ENCODE measurements at places on chromosomes 12 and 14.

- no peak for DNase-seq
These were observed 29.1 kb downstream of the MOK start for GRCh38 chr14:102275866-102276265.

DNA sequence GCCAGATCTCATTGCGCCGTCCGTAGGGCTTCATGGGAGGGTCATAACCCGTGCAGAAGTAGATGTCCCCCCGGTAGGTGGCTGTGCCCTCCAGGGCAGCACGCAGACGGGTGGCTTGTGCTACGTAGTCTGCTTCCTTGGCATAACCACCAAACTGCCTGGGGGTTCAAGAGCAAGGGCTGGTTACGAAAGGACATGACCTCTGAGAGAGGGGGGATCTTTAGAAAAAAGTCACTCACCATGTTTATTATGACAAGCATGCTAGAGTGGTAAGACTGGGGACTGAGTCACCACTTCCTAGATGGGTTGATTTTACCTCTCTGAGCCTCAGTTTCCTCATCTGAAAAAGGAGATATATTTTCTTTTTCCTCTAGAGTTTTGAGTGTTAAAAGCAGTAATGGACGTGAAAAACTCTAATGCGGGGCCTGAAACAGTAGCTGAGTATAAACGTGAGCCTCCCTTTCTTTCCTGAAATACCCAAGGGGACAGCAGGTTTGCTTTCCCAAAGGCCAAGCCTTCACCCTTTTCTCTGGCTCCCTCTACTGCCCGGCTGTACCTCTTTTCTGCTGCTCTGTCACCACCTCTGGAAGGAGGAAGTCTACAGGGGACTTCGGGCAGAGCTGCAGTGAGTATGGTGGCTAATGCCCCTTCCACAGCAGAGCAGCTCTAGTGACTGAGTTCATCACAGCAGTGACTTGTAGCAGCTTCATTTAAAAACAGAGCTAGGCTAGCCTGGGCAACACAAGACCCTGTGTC, 23.5 kb upstream of the GPRC5D start:
- no peak for DNase-seq

GRCh38 chr12:11765421-11765816, 115.9 kb downstream of the ETV6 start:
- DNase-seq = no peak

DNA sequence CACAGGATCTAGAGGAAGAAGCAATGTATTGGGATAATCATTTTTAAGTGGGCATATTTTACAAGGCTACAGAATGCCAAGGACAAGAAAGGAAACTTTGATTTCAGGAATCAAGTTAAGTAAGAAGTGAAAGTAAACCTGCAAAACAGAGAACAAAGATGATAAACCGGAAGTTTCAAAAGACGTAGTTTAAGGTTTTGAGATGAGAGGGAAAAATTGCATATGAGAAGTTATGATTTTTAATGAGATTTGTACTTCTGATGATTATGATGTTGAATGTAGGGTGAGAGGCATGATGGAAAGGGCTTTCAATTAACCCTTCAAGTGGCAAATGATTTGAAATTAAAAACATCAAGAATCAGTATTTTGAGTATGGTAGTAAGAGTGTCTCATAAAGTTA, 134.9 kb downstream of the CAPZA3 start:
- no peak for DNase-seq

- DNase-seq = no peak
These were observed 138.7 kb downstream of the PDE3A start for GRCh38 chr12:20507056-20507455.

GRCh38 chr12:77915071-77915600, 84.4 kb downstream of the NAV3 start:
- no peak for DNase-seq

- DNase-seq = peak; percentile 84
These were observed at the start of gene ZCCHC8 for GRCh38 chr12:122500685-122501488. Gene ZCCHC8, minus strand, starts transcription at chr12:122500932. Its CDS starts 92 bp downstream, at chr12:122500840.

DNA sequence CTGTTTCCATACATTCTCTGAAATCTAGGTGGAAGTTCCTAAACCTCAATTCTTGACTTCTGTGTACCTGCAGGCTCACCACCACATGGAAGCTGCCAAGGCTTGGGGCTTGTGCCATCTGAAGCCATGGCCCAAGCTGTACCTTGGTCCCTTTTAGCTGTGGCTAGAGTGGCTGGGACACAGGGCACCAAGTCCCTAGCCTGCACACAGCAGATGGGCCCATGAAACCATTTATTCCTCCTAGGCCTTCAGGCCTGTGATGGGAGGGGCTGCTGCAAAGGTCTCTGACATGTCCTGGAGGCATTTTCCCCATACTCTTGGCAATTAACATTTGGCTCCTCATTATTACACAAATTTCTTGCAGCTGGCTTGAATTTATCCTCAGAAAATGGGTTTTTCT, 40.0 kb upstream of the COCH start:
- DNase-seq = no peak

GRCh38 chr12:95949477-95950206, 6.5 kb downstream of the AMDHD1 start:
- DNase-seq = no peak

DNA sequence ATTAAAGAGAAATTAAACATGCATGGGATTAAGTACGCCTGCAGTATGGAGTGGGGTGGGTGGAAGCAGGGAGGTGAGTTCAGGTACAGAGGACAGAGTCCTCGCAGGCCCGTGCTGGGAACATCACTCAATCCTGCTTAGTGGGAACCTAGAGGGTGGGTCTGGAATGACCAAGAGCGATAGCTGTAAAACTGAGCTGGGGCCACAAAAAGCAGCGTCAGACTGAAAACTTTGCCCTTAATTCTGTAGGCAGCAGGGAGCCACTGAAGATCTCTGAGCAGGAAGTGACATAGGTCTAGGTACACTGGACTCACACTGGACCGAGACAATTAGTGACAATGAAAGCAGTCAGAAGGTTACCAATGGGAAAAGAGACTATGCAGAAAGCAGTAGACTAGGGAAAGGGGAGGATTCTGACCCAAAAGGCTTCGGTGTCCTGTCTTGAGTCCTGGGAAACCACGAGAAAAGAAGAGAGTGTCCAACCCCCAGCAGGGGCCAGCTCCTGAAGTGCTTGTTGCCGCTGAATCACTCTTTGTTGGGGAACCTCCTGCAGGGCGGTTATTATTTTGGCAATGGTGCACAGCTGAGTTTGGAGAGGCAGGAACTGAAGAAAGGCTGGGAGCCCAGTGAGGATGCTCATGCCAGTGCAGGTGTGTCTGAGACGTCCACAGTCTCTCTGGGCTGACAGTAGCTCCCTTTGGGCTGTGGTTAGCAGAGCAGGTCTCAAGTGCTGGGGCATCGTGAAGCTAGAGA, 97.4 kb downstream of the PLXNC1 start:
- no peak for DNase-seq
